ENCODE measurements at places on chromosomes 12 and 14.

- DNase-seq: no peak
These were observed 132.9 kb downstream of the TMEM117 start for GRCh38 chr12:43968736-43969135.

DNA sequence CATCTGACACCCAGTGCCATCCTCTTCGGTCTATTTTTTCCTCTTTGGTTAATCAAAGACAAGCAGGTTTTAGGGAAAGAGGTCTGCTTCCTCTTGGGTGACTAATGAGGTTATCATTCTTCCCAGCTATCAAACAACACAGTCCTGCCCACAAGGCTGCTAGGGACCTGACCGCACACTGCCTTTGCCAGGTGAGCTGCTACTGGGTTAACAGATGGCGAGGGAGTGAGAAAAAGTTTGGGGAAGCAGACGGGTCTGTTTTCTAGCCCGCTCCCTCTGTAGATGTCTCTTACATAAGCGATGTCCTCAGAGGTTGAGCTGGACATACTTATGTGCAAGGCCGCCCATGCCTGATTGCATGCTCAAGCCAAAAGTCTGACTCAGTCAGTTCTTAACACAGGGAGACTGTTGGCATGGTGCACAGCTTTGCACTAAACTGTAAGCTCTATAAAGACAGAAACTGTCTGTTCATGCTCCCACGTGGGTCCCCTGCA, 94.1 kb downstream of the SLC15A4 start:
- no peak for DNase-seq

- no peak for DNase-seq
These were observed 163.2 kb downstream of the PAH start for GRCh38 chr12:102753802-102754201.

DNA sequence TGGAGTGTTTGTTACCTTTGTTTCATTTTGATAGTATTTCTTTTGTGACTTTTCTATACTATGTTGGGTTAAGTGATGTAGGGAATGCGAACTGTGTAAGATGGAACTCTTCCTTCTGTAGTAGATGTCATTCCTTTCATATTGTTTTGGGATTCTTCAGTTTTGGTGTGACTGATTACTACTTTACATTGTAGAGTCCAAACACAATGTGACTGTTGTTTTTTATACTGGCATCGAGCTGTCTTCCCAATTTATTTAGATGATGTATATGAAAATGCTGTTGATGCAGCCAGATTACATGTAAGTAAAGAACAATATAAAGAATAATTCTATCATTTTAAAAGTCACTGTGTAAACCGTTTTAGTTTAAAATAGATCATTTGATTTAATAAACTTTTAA, 34.7 kb downstream of the WASHC4 start:
- no peak for DNase-seq

DNA sequence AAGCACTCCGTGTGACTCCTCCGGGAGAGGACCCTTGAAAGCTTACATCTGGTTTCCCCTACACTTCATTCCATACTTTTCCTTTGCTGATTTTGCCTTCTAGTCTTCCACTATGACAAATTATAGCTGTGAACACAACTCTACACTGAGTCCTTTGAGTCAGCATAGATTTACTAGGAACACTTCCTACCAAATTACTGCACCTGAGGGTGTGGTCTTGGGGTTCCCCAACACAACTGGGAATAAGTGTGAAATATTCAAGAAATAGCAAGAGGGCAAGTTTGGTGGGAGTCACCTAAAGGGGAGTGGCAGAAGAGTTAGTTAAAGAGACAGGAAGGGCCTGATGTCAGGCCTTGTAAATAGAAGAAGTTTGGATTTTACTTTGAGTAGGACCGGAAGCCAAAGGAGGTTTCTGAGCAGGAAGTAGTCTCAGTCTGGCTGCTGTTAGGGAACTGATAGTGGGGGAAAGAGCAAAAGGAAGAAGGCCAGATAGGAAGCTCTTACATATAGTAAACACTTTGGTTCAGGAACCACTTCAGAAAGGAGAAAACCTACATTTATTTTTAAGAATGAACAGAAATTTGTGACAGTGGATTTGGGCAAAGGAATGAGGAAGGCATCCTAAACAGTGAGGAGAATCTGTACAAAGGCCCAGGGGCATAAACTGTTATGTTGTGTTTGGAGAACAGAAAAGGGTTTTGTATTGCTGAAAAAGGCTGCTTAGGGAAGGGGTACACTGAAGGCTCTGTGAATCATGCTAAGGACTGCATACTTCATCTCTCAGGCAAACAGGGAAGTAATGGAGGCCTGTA, 14.2 kb downstream of the SEL1L start:
- no peak for DNase-seq

DNA sequence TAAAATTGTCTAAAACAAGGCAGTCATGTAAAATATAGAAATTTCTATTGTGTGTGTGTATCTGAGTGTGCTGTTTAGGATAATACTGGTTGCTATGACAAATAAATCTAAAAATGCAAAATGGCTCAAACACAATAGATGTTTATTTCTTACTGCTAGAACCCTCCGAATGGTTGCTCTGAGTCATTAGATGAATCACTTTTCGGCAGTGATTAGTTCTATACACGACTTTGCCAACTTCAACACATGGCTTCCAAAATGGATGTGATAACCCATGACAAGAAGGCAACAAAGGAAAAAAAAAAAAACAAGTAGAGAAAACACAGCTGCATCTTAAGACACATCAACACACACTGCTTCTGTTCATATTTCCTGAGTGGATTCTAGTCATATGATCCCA, 729.2 kb downstream of the AACS start:
- DNase-seq: no peak

GRCh38 chr12:85866986-85867776, 6.9 kb upstream of the NTS start:
- no peak for DNase-seq

Measured in hematopoietic multipotent progenitor cell treated with erythropoietin and hydrocortisone succinate and interleukin-3 and kit ligand, for 17 days (in vitro differentiated cells).